Stimulated activated naive CD4-positive, alpha-beta T cell (primary cell): ENCODE measurements at places on chromosomes 11 and 22.

DNA sequence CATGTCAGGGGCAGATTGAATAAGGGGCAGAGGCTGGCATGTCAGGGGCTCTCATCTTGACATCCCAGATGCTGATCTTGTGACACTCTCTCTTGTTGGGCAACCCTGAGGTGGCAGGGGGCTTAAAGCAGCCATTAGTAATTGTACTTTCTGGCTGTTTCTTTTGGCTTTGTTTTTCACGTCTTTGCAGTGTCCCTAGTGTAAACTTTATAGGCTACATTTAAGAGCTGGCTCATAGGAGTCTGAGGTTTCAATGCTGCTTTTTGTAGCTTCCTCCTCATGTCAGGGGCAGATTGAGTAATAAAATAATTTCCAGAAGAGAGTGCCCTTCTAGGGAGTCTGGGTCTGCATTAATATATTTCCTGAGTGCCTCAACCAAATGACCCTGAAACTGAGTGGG is 86.1 kb downstream of the RAB38 start:
- no peak for DNase-seq

GRCh38 chr11:9796854-9797253 is 133.0 kb downstream of the SWAP70 start:
- DNase-seq: no peak

DNA sequence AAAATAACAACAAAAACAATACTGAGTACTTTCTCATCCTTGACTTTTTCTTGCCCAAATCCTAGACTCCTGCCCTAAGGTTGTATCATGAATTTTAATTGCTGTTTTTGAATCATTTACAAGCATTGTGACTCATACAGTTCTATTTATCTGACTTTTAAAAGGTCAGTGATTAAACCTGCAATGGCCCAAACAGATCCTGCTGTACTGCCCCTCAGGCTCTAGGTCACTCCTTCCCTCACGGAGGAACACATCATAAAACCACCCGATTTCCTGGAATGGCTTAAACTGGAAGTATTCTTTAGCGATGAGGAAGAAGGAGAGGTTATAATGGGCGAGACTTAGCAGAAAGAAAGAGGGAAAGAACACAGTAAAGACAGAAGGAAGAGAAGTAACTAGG is 12.3 kb downstream of the ARFGAP3 start:
- DNase-seq: no peak

GRCh38 chr11:66365711-66366619 is 5.6 kb downstream of the SLC29A2 start:
- no peak for DNase-seq

- DNase-seq: no peak
Observed at GRCh38 chr11:1542267-1542666, 29.8 kb downstream of the DUSP8 start.
